ENCODE measurements at places on chromosomes 7 and 10.
A peak's percentile ranks its signal among the peaks of the same experiment; 100 is the strongest.

- DNase-seq, result no peak
Observed at GRCh38 chr10:16271571-16271970, 165.2 kb upstream of the PTER start.

DNA sequence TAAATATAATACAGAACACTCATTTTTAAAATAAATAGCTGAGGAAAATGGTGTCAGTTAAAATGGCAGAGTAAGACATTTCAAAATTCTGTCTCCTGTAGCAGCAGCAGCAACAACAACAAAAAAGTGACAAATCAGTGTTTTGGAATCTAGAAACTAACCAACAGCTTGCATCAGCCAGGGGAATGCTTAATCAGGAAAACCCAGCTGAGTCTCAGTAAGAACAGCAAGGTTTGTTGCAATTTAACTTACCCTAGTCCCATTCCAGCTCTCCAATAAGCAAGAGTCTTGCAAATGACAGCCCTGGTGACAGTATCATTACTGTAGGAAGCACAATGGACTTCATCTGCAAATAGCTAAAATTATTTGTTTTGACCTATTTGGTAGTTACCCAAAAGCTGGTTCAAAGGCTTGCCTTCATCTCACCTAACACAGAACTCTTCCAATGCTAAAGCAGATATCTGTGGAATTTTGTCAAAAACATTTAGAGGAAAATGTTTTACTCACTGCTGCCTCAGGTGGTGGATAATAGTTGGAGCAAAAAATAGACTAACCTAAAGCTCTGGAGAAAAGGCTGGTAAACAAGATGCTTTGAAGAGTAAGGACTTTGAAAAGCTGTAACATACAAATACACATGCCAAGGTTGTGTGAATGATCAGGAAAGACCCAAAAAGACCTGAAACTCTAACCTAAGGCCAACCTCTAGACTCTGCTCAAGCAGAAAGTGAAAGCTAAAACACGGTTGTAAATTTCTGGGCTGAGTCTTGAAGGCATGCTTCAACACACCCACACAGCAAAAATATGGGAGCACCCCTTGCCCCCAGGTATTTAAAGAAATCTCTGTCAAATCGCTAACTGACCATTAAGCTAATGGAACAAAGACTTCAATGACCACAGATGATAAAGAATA is 9.9 kb upstream of the ARHGAP22 start:
- no peak for DNase-seq

GRCh38 chr10:29522061-29522855 is 112.5 kb downstream of the SVIL start:
- DNase-seq, result no peak

GRCh38 chr7:38318803-38319416 is 45.5 kb upstream of the TARP start:
- DNase-seq, result peak; percentile 55

DNA sequence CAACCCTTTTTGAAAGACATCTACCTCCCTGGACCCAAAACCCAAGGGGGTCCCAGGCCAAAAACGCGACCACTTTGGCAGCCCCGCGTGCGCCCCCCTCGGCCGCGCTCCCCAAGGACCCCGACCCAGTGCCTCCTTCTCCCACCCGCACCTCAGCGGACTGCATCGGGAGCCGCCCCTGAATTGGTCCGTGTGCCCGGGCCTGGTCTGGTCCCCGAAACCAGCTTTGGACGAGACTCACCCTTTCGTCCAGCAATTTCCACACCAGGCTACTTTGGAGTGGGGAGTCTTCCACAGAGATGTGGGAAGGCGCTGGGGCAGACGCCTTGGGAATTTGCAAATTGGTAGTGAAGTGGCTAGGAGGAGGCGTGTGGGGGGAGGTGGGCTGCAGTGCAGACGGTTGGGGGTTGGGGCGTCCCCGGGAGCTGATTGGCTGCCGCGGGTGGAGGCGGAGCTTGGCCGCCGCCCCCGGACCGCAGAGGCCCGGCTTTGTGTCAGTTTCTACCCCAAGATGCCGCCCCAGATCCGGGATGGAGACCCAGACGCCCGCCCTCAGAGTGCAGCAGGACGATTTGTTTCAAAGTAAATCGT is 16.9 kb downstream of the TCAF1 start:
- DNase-seq, result no peak

DNA sequence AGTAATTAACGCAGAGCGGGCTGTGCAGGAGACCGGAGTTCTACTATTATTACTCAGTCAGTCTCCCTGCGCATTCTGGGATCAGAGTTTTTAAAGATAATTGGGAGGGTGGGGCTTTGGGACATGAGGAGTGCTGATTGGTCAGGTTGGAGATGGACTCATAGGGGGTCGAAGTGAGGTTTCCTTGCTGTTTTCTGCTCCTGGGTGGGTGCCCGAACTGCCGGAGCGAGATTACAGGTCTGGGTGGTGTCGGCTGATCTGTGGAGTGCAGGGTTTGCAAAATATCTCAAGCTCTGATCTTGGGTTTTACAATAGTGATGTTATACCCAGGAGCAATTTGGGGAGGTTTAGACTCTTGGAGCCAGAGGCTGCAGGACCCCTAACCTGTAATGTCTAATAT is 3.9 kb upstream of the LRRC27 start:
- no peak for DNase-seq

GRCh38 chr7:72403458-72404076 is 8.6 kb downstream of the CALN1 start:
- peak; percentile 5 for DNase-seq

GRCh38 chr7:73674468-73675124 is 7.0 kb downstream of the VPS37D start:
- DNase-seq, result no peak

GRCh38 chr10:60420991-60421894 is 31.6 kb upstream of the ANK3 start:
- DNase-seq, result no peak
